ENCODE measurements at places on chromosomes 6 and 20.

DNA sequence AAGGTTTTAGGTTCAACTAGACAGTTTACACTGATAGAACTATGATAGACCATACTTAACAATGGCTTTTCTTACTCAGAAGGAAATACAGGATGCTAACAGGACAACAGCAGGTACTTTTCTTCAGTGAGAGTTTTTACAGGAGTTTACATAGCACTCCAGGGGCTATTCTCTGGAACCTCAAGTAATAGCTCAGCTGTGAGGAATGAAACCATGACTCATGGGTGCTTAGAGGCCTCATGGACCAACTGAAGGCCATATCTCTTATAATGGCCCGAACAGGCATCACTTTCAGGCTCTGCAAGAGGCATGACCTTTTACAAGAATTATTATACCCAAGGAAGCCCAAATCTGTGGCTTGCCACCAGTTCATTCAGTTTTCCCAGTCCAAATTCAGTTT, 31.8 kb downstream of the TREML1 start:
- DNase-seq, result no peak

DNA sequence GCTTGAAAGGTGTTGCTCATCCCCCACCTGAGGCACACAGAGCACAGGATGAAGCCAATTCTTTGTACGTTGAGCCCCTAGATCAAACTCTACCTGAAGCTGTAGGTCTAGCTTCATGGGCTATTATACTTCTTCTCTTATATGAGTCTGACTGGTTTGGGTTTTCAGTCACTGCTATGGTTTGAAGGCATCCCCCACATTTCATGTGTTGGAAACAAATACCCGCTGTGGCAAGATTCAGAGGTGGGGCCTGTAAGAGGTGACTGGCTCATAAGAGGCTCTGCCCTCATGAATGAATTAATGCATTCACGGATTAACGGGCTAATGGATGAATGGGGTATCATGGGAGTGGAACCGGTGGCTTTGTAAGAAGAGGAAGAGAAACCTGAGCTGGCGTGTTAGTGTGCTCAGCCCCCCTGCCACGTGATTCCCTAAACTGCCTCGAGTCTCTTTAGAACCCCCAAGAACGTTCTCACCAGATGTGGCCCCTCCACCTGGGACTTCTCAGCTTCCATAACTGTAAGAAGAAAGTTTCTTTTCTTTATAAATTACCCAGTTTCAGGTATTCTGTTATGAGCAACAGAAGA, 39.2 kb downstream of the PREX1 start:
- DNase-seq, result no peak

DNA sequence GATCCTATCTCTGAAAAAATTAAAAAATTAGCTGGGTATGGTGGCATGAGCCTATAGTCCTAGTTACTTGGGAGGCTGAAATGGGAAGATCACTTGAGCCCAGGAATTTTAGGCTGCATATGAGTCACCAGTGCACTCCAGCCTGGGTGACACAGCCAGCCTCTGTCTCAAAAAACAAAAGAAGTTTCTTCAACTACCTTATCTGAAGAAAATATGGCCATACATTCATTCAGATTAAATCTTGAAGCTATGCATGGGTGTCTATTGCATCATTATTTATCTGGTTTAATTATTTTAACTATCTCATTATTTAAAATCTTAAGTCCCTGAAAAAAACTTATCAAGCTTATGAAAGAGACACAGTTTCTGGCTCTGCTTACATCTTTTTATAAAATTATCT, 204.1 kb downstream of the SIM1 start:
- no peak for DNase-seq

- no peak for DNase-seq
These were observed 188.5 kb upstream of the STXBP5 start for GRCh38 chr6:147015674-147016073.

DNA sequence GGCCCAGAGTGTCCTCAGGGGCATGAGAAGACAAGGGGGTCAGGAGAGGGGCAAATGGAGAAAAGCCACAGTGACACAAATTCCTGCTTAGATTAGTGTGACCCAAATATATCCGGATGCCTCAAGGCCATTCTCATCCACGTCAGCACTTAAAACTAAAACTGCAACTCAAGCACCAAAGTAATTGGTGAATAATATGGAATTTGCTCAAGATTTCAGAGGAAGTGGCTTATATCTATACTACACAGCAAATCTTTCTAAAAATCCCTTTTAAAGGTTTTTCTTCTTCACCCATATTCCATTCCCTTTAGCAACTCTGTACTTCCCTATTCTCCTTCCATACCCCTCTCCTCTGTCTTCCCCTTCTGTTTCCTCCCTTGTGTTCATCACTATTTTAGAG, 15.2 kb downstream of the DEF6 start:
- no peak for DNase-seq

GRCh38 chr6:89413006-89413400, 930 bp upstream of the RRAGD start:
- no peak for DNase-seq

GRCh38 chr6:3176562-3177355, 19.4 kb upstream of the TUBB2A start:
- peak; percentile 36 for DNase-seq

DNA sequence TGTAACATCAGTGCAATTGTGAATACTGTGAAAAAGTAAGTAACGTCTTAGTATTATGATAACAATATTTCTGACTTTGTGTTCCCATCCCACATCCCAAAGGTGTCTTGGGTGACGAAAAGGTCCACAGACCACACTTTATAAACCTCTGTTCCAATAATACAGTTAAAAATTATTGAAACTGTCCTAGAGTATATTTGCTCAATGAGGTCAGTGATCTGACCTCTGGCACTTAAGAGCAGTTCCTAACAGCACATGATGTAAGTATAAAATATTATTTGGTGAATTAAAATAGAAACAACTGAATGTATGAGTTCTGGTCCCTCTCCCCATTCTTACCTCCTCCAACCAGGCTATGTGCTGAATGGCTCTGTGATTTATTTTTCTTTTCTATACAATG, 566.4 kb upstream of the MMS22L start:
- no peak for DNase-seq

DNA sequence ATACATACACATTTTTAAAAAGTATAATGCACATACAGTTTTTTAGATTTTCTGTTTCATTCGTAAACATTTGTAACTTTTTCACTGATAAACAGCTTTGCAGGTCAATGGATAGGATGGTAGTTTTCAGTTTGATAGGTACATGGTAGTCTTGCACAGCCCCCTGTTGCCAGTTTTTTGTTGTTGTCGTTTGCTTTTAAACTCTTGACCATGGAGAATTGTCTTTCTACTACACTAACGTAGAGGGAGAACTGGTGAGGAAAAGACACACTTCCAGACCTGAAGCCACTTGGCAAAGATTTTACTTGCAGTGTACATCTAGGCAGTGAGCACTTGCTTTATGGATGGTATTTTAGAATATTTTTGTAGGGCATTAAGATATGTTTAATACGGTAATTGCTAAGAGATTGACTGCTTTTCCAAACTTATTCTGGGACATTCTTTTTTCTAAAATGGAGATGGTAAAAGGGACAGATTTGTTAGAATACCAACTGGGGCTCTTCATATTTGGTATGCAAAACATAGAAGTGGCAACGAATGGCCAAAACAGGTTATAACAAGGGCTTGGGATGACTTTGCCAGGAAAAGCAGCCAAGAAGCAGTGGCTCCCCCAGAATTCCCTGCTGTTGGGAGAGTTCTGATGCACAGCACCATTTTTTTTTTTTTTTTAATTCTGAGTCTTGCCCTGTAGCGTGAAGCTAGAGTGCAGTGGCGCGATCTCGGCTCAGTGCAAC, 1.5 kb downstream of the PYGB start:
- DNase-seq, result no peak

GRCh38 chr20:58424218-58424969, 35.4 kb downstream of the VAPB start:
- DNase-seq, result no peak

DNA sequence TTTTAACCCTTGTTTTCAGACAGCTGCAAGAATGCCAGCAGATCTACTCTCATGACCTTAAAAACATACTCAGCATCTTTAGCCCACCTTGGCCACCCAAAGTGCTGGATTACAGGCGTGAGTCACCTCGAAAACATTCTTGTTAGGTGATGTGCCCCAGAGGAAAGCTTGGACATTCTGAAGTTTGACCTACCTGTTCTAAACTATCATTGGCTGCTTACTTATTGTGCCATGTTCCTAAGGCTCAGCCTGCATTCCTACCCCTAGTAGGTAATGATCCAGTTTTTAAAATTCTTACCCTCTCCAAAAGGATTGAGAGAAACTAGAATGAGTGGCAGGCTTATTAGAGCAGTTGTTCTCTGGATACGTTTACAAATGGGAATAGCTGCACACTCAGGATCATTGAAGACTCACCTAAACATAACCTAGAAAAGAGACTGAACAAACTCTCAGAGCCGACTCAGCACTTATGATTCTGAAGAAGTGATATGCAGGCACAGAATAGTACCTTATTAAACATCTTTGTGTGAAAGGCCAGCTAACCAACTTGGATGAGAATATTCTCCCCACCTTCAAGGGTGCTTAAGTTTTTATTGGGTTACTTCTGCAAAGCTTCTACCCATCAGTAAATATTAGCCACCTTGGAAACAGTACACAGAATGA, 362.1 kb downstream of the NRN1 start:
- DNase-seq, result no peak

GRCh38 chr6:161631676-161632194, 357.9 kb upstream of the AGPAT4 start:
- DNase-seq, result no peak

DNA sequence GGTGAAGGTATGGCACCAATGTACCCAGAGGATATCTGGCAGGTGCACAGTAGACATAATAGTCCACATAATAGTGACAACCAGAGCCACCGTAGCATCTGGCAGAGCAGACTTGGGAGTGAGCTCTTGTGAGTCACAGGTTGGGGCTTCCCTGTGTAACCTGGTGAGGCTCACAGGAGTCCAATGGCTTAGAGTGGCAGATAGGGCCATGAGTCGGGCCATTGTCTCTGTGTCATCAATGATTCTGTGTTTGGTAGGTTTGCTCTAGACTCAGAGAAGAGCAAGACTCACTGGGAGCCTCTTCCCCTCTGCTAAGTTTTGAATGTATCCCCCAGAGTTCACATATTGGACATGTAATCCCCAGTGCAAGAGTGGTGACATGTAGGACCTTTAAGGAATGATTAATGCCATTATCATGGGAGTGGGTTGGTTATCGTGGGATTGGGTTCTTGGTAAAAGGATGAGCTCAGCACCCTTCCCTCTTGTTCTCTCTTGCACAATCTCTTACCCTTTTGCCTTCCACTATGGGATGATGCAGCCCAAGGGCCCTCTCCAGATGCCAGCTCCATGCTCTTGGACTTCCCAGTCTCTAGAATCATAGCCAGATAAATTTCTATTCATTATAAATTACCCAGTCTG, 22.6 kb upstream of the SIRPA start:
- DNase-seq, result no peak

- DNase-seq, result no peak
These were observed 46.4 kb downstream of the PTPRA start for GRCh38 chr20:2919518-2920245.

DNA sequence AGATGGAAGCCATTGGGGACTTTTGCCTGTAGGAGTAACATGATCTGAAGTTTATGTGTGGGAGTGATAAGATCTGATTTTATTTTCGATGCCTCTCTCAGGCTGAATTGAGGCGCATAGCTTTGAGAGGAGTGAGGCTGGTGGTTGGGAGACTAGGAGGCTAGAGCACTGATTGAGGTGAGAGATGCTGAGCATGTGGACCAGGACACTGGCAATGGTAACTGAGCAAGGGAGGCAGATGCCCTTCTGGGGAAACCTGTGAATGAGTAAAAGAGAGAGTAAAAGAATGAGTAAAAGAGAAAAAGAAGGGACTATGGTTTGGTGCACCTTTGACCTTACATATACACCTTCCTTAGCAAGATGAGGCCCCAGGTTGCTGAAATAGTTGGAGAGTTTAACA, 3.0 kb downstream of the RRP36 start:
- DNase-seq, result no peak

GRCh38 chr6:111481836-111482187, 1.2 kb downstream of the REV3L start:
- no peak for DNase-seq

GRCh38 chr6:40510442-40510841, 76.7 kb downstream of the LRFN2 start:
- DNase-seq, result no peak

DNA sequence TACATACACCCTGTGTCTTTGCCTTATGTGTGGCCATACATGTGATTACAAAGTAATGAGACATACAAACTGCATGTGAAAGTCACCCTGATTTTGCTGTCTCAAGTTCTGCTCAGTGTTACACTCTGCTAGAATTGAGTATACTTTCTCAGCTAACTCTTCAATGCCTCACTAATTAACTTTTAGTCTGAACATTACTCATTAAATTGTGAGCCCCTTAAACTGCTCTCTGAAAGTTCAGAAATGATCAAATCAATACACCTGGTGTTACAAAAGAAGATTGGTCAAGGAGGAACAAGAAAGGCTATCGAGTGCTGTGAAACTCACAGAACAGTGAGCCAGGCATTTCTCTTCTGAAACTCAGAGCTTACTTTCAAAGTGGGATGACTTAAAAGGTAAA, 71.3 kb downstream of the MKKS start:
- DNase-seq, result no peak

GRCh38 chr20:44750081-44750805, 4.6 kb downstream of the KCNK15 start:
- DNase-seq, result no peak

DNA sequence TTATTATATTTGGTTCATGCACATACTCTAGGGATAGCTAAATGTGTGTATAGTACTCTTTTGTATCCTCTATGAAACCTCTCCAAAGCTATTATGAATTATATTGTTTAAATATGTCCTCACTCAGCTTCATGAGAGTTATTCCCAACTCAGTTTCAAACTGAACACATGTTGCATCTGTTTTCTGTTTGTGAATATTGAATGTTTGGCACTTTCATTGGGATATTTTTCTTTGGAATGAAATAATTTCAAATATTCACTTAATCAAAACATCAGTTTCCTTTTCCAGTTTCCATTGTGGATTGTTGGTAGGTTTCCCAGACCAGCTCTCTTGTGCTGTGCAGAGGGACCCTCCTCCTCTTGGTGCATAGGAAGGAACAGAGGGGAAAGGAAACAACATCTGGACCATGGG, 46.6 kb downstream of the HDAC2 start:
- DNase-seq, result no peak

- no peak for DNase-seq
These were observed 644.5 kb upstream of the HS3ST5 start for GRCh38 chr6:114987281-114987680.

DNA sequence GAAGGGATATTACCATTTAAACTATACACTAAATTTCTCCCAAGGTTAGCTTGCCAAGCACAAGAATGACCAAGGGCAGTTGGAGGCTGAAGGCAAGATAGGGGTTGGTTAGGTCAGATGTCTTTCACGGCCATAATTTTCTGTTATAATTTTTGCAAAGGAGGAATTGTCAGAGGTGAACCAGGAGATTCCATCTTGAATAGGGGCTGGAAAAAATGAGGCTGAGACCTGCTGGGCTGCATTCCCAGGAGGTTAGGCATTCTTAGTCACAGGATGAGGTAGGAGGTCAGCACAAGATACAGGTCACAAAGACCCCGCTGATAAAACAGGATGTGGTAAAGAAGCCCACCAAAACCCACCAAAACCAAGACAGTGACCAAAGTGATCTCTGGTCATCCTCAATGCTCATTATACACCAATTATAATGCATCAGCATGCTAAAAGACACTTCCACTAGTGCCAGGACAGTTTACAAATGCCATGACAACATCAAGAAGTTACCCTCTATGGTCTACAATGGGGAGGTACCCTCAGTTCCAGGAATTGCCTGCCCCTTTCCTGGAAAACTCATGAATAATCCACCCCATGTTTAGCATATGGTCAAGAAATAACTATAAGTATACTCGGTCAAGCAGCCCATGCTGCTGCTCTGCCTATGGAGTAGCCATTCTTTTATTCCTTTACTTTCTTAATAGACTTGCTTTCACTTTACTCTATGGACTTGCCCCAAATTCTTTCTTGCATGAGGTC, 371.8 kb upstream of the SULF2 start:
- DNase-seq, result no peak
